ENCODE measurements at places on chromosomes 11 and 22. TPM values are rescaled to one million over a fixed set of nuclear protein-coding genes. Genes with fewer than 3 reads are reported as not detected.

The VSIG10L2 gene
- total RNA-seq, result not detected

The SLC1A2 gene
- total RNA-seq, result 0.59 TPM

The PGGHG gene
- 5.2 TPM for total RNA-seq

The DPP3 gene
- 106 TPM for total RNA-seq

The SCGB1A1 gene
- total RNA-seq, result not detected

The FTH1 gene
- 948 TPM for total RNA-seq

The OR10G4 gene
- total RNA-seq, result not detected

The SMIM35 gene
- not detected for total RNA-seq

DNA sequence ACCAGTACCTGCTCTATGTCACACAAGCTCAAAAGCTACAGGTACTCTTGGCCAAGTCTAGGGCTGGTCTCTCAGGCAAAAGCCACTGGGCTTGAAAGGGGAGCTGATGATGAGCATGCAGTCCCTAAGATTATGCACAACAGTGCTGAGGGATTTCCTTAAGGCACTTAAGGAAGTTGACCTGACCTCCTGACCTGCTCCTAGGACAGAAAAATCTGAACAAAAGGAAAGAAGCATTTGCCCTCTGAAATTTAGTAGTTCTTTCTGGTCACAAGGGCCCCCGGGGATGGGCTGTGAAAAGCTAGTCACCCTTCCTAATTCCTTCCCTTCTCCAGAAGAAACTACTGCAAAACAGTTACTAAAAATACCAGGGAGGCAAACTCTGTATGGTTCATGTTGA is 83.6 kb upstream of the PHOX2A start:
- no peak for DNase-seq

DNA sequence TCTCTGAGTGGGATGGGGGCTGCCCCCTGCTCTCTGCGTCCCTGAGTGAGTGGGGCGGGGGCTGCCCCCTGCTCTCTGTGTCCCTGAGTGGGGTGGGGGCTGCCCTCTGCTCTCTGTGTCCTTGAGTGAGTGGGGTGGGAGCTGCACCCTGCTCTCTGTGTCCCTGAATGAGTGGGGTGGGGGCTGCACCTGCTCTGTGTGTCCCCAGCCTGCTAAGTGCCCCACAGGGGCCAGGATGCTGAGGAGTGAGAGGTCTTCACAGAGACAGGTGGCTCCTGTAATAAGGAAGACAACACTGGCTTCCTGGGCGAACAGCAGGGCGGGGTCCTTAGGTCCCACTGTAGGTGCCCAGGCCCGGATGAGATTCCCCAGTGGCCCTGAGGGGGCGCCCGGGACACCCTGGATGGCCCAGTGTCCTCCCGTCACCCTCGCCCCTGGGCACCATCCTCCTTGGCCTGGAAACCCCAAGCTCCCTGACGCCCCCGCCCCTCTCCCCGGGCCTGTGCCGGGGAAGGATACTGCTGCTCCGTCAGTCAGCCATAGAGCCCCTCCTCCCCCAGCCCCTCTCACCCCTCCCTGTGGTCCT is 3.8 kb upstream of the CCDC188 start:
- no peak for DNase-seq

- no peak for DNase-seq
Observed at GRCh38 chr11:33692541-33692940, 8.1 kb downstream of the C11orf91 start.

DNA sequence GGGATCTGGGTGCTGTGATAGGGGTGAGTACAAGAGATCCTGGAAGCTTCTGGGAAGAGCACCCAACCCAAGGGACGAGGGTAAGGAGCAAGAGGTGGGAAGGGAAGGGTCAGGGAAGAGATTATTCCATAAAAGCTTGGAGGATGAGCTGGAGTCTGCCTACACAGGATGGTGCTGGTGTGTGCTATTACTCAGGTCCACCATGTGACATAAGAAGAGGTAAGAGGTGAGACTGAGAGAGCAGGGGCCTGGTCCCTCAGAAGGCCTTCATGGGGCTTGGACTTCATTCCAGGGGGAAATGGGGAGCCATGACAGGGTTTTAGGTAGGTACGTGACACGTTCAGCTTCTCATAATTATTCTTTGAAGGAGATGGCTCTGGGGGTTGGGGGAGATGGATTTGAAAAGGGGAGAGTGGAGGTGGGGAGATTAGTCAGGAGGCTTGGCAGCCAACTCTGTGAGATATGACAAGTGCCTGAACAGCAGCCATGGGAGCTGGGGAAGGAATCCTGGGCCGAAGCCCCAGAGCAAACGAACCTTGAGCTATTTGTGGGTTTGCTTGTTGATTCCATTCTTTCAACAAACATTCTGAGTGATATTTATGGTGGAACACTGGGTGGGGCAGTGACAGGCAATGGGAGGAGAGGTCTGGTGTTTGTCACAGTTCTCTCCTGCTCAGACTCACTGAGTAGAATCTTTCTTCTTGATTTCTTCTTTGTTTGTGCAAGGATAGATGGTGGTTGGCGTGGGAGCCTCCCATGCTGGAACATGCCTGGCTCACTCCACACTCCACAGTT is 11.2 kb upstream of the NCAM1 start:
- no peak for DNase-seq

- peak; percentile 90 for DNase-seq
Observed at GRCh38 chr11:132064987-132065620, 694.7 kb downstream of the NTM start.

DNA sequence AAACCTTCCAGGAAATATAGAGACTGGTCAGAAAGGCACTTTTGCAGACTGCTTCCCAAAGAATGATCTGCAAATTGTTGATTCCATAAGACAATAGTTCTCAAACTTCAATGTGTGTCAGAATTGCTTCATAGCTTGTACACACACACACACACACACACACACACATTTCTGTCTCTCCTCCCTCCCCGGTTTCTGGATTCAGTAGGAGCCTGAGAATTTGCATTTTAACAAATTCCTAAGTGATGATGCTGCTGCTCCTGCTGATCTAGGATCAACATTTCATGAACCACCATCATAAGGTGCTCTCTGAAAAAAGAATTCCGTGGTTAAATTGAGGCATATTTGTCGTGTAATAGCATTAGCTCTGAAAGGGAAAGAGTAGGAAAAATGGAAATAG is 35.3 kb upstream of the FZD4 start:
- peak; percentile 80 for DNase-seq

- no peak for DNase-seq
Observed at GRCh38 chr22:46636221-46637002, 16.2 kb downstream of the GRAMD4 start.

DNA sequence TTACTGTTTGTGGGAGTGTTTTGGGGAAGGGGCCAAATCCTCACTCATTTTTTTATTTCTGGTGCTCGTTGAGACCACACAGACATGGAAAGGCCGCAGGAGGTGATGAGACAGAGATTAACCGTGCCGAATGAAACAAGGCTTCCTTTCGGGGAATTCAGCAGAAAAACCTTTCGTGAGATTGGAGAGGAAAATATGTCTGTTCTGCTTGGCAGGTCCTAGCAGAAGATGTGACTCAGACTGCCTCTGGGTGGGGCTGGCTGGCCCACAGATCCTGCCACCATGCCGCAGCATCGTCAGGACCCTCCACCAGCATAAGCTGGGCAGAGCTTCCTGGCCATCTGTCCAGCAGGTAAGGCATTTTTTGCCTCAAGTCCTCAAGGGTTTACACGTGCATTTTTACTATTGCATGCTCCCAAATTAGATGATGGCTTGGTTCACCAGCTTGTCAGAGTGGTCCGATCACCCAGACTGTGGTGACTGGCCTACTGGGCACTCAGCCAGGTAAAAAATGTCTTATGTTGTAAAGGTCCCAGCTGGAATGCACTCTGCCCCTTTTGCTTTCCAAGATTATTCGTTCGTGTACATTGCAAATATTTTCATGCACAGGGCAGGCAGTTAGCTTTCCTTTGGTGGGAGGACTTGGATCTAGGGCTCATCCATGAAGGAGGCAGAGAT is 1.5 kb downstream of the DDB2 start:
- DNase-seq, result peak; percentile 93

- no peak for DNase-seq
Observed at GRCh38 chr11:12626616-12627015, 47.6 kb upstream of the TEAD1 start.

GRCh38 chr11:86355256-86355655 is 19.4 kb upstream of the CCDC81 start:
- peak; percentile 22 for DNase-seq

- DNase-seq, result peak; percentile 42
Observed at GRCh38 chr11:9014826-9015225, 11.0 kb upstream of the NRIP3 start.

- no peak for DNase-seq
Observed at GRCh38 chr11:87356428-87356827, 318.7 kb downstream of the TMEM135 start.

GRCh38 chr11:117794772-117795629 is 2.0 kb downstream of the DSCAML1 start:
- DNase-seq, result no peak

DNA sequence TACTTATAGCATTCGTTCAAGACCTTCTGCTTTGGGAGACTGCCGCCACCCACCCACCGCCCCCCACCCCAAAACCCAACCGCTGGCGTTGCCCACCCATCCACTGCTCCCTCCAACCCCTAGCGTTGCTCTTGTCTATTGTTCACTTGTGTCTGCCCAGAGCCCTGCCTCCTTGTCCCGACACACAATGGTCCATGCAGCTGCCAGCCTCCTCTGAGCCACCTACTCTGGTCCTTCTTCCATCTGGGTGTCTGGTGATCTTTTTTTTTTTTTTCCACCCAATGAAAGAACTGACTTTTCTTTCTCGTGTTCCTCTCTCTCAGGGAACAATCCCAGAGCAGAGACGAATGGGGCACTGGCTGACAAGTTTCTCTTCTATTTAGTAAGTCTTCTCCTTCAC is 256.0 kb upstream of the SESN3 start:
- no peak for DNase-seq

- no peak for DNase-seq
Observed at GRCh38 chr11:58656348-58656747, 33.9 kb downstream of the CNTF start.

- no peak for DNase-seq
Observed at GRCh38 chr22:38569181-38569971, 607 bp downstream of the DMC1 start.

DNA sequence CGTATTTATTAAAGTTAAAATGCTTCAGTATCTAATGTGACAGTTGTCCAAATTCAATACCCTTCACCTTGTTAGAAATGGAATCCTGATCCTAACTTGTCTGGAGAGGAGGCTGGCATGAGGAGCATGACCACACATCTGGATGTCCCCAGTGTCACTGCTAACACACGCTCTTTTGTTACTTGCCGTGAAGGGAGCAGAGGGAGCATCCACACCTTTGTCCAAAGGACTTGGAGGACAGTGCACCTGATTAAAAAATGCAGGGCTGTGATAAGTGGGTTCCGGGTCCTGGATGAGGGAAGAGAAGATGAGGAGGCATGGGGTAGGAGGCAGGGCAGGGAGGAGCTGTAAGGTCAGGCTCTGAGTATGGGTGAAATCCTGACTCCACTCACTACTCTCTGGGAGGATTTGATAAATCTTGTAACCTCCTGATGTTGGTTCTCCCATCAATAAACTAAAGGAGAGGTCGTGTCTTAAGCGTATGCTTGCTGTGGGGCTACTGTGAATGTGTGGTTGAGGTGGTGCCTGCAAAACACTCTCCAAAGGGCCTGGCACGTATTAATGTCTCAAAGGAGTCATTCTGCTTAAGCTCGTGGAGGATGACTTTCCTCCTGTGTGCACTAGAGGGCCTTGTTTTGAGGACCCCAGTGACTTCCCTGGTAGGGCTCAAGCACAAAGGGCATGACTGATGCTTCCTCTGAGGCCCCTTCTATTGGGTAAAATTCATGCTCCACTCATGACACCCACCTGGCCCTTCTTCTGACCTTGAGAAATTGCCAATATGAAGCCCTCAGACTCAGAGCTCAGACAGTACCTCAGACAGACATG is 16.8 kb upstream of the IGLL5 start:
- no peak for DNase-seq

DNA sequence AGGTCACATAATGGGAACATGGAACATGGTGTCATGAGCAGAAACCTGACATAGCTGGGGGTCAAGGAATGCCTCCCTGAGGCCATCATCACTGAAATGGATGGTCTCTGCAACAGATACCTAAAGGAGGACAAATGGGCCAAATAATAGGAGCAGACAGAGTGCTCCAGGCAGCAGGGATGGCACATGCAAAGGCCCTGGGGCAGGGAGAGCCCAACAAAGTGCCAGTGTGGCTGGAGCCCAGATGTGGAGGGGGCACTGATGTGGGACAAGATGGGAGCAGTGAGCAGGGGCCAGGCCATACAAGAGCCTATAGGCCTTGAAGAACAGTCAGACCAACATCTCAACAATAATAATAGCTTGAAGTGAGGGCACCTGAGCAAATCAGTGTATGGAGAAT is 497.8 kb downstream of the MN1 start:
- no peak for DNase-seq

DNA sequence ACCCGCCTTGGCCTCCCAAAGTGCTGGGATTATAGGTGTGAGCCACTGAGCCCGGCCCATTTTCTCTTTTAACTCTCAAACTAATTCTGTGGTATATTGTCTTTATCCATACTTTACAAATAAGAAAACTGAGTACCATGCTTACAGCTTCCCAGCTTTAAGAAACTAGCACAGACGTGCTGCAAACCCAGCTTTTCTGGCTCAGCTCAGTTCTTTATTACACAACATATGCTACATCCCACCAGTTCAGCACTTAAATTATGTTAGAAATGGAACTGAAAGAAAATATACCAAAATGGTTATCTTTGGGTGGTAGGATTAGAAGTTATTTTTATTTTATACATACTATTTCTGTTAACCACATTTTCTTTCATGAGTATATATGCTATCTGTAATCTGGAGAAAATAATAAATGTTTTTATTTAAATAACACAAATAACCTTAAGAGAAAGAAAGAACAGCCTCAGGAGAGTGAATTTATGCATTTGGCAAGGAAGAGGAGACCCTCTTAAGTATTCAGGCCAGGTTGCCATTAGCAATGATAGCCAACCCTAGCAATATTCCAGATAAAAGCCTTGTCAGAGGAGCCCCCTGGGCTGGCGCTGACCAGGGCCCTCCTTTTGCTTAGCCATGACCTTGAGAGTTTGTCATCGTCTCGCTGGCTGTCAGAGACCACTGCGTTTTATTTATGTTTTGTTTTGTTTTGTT is 33.8 kb downstream of the SLN start:
- no peak for DNase-seq

- no peak for DNase-seq
Observed at GRCh38 chr11:70528046-70528793, 129.9 kb downstream of the CTTN start.

GRCh38 chr22:36948273-36949225 is 35.1 kb downstream of the CSF2RB start:
- peak; percentile 42 for DNase-seq

DNA sequence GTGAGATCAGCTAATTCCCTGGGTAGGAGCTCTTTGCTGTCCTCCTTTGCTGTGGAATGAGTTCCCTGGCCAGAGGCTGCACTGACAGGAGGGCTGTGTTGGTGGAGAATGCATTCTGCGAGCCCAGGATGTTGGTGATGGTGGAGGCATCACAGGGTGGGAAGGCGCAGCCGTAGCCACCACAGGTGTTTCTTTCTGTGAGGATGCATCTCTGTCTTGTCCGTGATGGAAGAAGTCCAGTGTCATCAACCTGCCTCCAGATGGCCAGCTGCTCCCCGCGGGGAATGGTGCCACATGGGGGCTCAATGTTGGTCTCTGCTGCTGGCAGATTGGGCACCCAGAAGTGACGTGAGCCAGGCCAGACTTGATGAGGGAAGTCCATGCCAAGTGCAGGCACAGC is 972.1 kb downstream of the TBC1D22A start:
- DNase-seq, result no peak

Data from M059J (cell line).